ENCODE measurements at places on chromosomes 12 and 14.

- no peak for DNase-seq
Measured at GRCh38 chr12:114820796-114821195, 136.8 kb upstream of the TBX3 start.

- peak; percentile 58 for DNase-seq
Measured at GRCh38 chr14:22549981-22550673, 38.9 kb downstream of the DAD1 start.

DNA sequence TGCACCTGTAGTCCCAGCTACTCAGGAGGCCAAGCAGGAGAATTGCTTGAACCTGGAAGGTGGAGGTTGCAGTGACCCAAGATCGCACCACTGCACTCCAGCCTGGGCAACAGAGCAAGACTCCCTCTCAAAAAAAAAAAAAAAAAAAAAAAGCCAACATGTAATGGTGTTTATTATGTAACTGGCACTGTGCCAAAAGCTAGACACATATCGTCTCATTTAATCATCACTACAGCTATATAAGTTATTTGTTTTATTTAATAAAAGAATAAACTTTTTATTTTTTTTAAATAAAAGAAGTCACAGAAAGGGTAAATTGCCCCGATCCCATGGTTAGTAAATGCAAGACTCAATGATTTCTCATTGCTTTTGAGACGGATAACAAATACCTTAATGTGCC is 76.9 kb downstream of the PTCSC3 start:
- no peak for DNase-seq

- DNase-seq = no peak
Measured at GRCh38 chr14:52021957-52022600, 32.7 kb downstream of the RTRAF start.

DNA sequence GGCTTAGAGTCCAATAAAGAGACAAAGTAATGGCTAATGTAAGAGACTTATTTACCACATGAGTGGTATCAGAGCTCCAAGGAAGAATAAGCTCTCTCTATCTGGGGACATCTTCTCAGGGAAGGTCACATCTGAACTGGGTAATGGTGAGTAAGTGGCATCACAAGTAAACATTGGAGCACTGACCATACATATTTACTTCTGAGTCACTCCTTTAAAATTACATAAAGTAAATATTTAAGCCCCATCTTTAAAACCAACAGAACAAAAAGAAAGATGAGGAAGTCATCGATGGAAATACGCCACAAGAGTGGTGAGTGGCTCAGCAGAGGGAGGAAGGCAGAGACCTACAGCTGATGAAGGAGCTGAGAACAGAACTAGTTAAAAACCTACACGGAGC is 159.9 kb downstream of the DUSP6 start:
- DNase-seq = no peak

DNA sequence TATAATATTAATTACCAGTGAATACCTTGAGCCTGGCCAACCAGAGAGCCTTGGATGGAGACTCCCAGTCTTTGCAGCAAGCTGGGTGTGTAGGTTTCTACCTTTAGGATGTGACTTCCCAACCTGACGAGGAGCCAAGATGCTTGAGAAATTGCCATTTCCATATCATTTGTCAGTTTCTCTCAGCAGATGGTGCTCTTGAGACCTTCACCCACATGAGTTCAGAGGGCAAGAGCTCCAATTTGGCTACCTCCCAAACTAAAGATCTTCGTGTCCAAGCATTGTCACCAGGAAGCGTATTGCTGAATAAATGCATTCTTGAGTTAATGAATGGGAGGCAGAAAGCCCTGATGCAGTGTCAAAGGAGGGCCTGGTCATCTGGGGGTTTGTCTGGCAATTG is 106.4 kb upstream of the TBX5 start:
- no peak for DNase-seq

DNA sequence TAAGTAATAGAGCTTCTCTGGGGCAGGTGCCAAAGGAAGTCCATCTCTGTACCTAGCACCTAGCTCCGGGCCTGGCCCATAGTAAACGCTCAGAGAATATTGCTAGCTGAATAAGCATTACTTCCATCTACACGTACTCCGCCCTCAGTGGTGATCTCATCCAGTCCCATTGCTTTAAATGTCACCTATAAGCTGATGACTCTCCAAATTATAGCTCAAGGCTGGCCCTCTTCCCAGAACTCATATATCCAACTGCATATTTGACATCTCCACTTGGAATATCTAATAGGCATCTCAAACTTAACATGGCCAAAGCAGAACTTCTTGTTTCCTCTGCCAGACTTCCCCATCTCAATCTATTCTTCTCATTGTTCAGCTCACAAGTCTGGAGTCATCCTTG is 6.9 kb upstream of the DYNLL1 start:
- no peak for DNase-seq
